Activated CD8-positive, alpha-beta T cell treated with anti-CD3 and anti-CD28 coated beads for 36 hours (primary cell): ENCODE measurements at places on chromosomes 1 and 21. TPM values are rescaled to one million over a fixed set of nuclear protein-coding genes. Genes with fewer than 3 reads are reported as not detected.

Gene PALMD
- not detected for total RNA-seq

Gene BCAN
- not detected for total RNA-seq

Gene HFM1
- total RNA-seq: 0.47 TPM

Gene NCAM2
- not detected for total RNA-seq

Gene CFAP126
- not detected for total RNA-seq

Gene PGBD5
- not detected for total RNA-seq

DNA sequence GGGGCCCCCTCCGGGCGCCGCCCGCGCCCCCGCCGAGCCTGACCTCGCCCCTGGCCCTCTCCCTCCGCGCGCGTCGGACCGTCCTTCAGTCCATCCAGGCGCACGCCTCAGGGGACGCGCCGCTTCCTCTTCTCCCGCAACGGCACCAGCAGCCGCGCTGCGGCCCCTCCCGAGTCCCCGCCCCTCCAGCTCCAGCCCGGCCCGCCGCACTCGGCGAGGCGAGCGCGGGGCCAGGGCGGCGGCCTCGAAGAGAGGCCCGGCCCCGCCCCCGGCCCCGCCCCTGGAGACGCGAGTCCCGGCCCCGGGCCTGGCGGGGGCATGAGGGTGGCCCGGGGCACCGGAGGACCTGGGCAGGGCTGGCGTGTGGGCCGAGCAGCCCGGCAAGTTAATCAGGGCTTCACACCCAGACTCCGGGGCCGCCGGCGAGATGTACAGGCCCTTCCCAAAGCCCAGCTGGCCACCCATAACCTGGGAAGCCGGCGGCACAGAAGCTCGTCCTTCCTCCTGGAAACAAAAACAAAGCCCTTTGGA, at the start of gene IGSF3:
Gene IGSF3 (minus strand): TSS at position 159 of the 531 bp plus-strand sequence. CDS start 1,407 bp downstream, outside the sequence.
- H3K27me3 ChIP-seq: peaks cover 50% of the 10 kb centered on the region
- DNase-seq: peak; percentile 48
- no peaks in the 10 kb centered on the region for H3K36me3 ChIP-seq
- H3K4me1 ChIP-seq: peaks cover 11% of the 10 kb centered on the region
- H3K4me3 ChIP-seq: peak within 1 kb of the TSS; percentile 62
- H3K27ac ChIP-seq: no peak within 1 kb of the TSS

GRCh38 chr1:10459184-10459583, 9.4 kb downstream of the CORT start:
- DNase-seq: no peak
- H3K4me1 ChIP-seq: peaks cover 2% of the 10 kb centered on the region
- no peak overlapping the region for H3K4me3 ChIP-seq
- H3K27me3 ChIP-seq: no peaks in the 10 kb centered on the region
- no peak overlapping the region for H3K27ac ChIP-seq
- peaks cover 40% of the 10 kb centered on the region for H3K36me3 ChIP-seq

GRCh38 chr1:40818264-40818961, 34.8 kb downstream of the KCNQ4 start:
- DNase-seq: peak; percentile 93
- H3K4me3 ChIP-seq: peak overlapping the region; percentile 72
- no peaks in the 10 kb centered on the region for H3K36me3 ChIP-seq
- H3K4me1 ChIP-seq: peaks cover 11% of the 10 kb centered on the region

DNA sequence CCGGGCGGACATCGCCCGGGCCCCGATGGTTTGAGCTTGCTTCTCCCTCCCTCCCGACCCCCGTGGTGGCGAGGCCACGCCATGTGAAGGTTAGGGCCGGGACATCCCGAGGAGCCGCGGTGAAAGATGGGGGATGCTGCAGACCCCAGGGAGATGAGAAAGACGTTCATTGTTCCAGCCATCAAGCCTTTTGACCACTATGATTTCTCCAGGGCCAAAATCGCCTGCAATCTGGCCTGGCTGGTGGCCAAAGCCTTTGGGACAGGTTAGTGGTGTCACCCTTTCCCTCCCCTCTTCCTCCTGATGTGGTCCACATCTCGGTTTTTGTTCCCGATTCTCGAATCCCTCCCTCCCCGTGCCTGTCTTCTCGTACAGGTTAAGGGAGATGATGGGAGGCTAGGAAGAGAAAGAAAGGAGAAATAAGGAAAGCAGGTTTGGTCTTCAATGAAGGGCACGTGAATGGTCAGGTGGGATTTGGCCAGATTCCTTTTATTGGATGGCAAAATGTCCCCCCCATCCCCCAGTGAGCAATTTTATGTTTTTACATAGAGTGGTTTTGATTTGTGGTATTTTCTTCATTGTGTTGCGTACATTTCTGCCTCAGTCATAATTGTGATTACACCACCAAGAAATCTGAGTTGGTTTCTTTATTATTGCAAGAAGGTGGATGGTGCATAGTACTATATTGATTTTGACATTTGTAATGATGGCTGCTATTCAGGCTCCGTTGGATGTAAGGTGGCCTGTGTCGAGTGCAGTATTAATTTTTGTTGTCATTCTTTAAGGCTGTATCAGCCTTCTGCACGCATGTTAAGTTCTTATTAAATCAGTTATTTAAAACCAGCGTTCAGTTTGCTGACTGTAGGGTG, 1.2 kb downstream of the CAMSAP2 start:
- DNase-seq: no peak
- H3K36me3 ChIP-seq: no peaks in the 10 kb centered on the region
- H3K4me1 ChIP-seq: peaks cover 33% of the 10 kb centered on the region

DNA sequence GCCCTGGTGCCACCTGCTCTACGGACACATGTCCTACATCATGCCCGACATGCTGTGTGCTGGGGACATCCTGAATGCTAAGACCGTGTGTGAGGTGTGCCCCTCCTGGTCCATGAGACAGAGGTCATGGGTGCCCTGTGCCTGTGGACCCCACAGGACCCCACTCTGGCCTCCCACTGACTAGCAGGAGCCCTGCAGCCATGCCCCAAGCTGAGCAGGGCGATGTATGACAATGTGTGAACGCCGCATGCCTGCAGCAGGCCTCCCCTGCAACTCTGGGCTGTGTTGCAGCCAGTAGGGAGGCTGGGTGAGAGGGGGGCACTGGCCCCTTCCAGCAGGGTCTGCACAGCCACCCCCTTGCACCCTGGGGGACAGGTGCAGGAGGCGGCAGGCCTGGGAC, 30.0 kb downstream of the PRSS38 start:
- DNase-seq: no peak
- no peak overlapping the region for H3K4me3 ChIP-seq
- no peak overlapping the region for H3K27ac ChIP-seq
- H3K27me3 ChIP-seq: no peaks in the 10 kb centered on the region
- no peaks in the 10 kb centered on the region for H3K36me3 ChIP-seq

DNA sequence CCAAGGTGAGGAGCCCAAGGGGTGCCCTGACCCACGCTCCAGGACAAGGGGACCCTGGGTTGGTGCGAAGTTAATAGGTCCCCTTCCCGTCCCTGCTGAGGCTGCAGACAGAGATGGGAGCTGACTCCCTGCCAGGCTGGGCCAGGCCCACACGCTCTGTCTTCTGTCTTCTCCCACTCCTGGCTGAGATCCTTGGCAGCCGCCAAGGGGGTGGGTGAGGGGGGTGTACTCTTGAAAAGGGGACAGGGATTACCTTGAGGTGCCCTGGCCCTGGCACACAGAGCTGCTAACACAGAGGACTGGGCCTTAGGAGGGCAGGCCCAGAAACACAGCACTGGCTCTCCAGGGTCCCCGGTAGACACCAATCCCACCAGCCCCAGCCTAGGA, 11.0 kb upstream of the CTRC start:
- H3K4me3 ChIP-seq: no peak overlapping the region
- H3K4me1 ChIP-seq: peaks cover 7% of the 10 kb centered on the region
- H3K36me3 ChIP-seq: peaks cover 7% of the 10 kb centered on the region

- no peaks in the 10 kb centered on the region for H3K27me3 ChIP-seq
- no peak for DNase-seq
- H3K27ac ChIP-seq: no peak overlapping the region
- no peaks in the 10 kb centered on the region for H3K4me1 ChIP-seq
- no peaks in the 10 kb centered on the region for H3K36me3 ChIP-seq
These were observed 157.6 kb downstream of the EDEM3 start for GRCh38 chr1:184596950-184597645.

DNA sequence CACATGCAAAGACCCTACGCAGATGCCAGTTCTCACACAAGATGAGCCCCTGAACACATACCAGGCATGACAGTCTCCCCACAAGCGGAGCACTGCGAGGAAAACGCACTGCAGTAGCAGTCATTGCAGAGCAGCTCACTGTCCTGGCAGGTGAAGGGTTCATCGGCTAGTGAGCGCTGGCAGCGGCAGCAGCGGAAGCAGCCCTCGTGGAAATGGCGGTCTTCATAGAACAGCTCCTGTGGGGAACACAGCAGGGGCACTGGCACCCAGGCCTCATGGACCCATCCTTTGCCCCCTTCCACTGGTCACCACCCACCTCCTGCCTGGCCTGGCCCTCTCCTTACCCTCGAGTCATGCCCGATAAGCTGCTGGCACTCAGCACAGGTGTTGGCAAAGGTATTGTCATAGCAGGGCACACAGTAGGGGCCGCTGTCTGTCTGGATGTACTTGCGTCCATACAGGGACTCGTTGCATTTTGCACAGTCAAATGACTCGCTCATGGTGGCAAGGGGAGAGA, 6.3 kb downstream of the FHL3 start:
- peak overlapping the region; percentile 60 for H3K4me3 ChIP-seq
- H3K27ac ChIP-seq: peak overlapping the region; percentile 92
- DNase-seq: peak; percentile 52
- peaks cover 43% of the 10 kb centered on the region for H3K36me3 ChIP-seq

GRCh38 chr1:193730017-193730416, 543.6 kb upstream of the B3GALT2 start:
- H3K4me3 ChIP-seq: no peak overlapping the region
- no peak overlapping the region for H3K27ac ChIP-seq
- peaks cover 3% of the 10 kb centered on the region for H3K4me1 ChIP-seq
- H3K27me3 ChIP-seq: no peaks in the 10 kb centered on the region

DNA sequence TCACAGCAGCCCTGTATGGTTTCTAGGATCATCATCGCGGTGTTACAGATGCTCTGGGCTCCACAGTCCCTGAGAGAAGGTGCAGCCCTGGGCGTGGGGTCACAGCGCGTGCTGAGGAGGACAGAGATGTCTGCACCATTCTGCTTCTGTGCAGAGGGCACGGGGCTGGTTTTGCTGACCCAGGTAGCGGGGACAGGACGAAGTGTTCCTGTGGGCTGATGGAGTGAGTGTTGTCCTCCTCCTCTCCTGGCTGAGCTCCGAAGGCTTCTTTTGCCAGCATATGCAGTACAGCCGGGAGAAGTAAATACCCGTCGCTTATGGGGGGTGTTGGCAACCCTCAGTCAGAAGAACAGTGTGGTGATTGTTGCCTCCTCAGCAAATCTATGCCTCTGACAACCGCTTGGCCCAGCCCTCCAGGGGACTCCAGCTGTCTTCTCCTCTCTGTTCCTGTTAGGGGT, 101.5 kb downstream of the DDX20 start:
- no peaks in the 10 kb centered on the region for H3K4me1 ChIP-seq
- no peak overlapping the region for H3K4me3 ChIP-seq
- DNase-seq: no peak
- no peaks in the 10 kb centered on the region for H3K36me3 ChIP-seq
- peaks cover 15% of the 10 kb centered on the region for H3K27me3 ChIP-seq
- H3K27ac ChIP-seq: no peak overlapping the region

- no peak for DNase-seq
- H3K4me1 ChIP-seq: peaks cover 14% of the 10 kb centered on the region
- H3K27ac ChIP-seq: no peak overlapping the region
- H3K36me3 ChIP-seq: peaks cover 24% of the 10 kb centered on the region
- H3K4me3 ChIP-seq: peak overlapping the region; percentile 39
- H3K27me3 ChIP-seq: peaks cover 1% of the 10 kb centered on the region
These were observed 2.9 kb downstream of the JUN start for GRCh38 chr1:58780836-58781452.

DNA sequence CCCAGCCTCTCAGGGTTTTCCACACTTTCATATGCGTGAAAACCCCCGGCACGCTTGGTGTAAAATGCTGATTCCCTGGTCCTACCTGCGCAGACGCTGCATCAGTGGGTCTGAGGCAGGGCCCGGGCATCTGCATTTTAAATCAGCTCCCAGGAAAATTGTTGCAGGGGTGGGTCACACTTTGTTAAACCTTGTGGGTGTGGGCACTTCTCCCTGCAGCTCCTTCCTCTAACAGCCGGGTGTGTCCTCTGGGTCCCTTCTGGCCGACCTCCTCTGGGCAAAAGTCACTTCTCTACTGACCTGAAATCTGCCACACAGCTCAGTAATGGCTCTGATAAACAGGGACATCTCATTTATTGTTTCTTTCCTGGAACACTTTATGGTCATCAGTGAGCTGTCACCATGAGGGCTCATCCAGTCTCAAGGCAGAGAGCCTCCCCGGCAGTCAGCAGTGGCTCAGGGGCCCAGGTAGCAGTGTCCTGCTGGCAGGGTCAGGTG, 52.8 kb upstream of the TMPRSS2 start:
- no peak overlapping the region for H3K4me3 ChIP-seq
- H3K27ac ChIP-seq: no peak overlapping the region
- H3K4me1 ChIP-seq: peaks cover 11% of the 10 kb centered on the region
- peaks cover 16% of the 10 kb centered on the region for H3K27me3 ChIP-seq

- no peak for DNase-seq
- no peak overlapping the region for H3K27ac ChIP-seq
- peaks cover 4% of the 10 kb centered on the region for H3K4me1 ChIP-seq
- no peak overlapping the region for H3K4me3 ChIP-seq
- no peaks in the 10 kb centered on the region for H3K27me3 ChIP-seq
These were observed 82.4 kb upstream of the MACF1 start for GRCh38 chr1:39122056-39122455.

DNA sequence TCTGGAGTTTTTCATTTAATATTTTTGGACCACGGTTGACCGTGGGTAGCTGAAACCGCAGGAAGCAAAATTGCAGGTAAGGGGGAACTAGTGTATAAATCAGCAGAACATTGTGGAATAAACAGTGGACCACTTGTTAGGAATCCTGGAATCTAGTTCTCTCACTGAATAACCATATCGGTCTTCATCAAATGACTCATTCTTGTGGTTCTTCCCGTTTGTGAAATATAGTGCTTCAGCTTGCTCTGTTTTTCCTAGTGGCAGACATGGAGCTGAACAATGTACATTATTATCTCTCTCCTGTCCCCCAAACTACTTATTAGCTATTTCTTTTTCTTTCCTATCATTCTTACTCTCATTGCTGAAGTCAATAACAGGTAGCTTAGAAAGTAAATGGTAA, 61.9 kb downstream of the HSPA13 start:
- no peaks in the 10 kb centered on the region for H3K36me3 ChIP-seq
- no peaks in the 10 kb centered on the region for H3K4me1 ChIP-seq
- no peak for DNase-seq
- H3K27me3 ChIP-seq: peaks cover 12% of the 10 kb centered on the region
- H3K27ac ChIP-seq: no peak overlapping the region
- no peak overlapping the region for H3K4me3 ChIP-seq

GRCh38 chr1:113242481-113242880, 147.8 kb upstream of the MAGI3 start:
- H3K4me3 ChIP-seq: no peak overlapping the region
- H3K27ac ChIP-seq: no peak overlapping the region
- H3K4me1 ChIP-seq: no peaks in the 10 kb centered on the region
- H3K36me3 ChIP-seq: no peaks in the 10 kb centered on the region
- H3K27me3 ChIP-seq: peaks cover 16% of the 10 kb centered on the region

DNA sequence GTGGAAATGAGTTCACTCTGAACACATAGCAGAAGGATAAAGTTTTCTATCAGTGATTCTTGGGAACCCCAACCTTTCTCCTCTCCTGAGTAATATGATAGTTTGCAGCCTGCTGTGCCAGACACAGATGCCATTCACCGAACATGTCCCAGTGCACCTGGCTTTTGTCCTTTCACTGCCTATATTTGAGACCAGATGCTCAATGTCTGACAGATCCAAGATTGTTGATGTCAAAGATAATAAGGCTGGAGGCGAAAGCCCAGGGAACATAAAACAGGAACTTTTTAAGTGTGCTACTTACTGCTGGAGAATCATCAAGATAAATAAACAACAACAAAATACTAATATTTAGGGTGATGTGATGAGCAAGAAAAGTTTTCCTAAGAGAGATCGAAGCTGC, 139.3 kb downstream of the TIAM1 start:
- H3K27ac ChIP-seq: no peak overlapping the region
- H3K36me3 ChIP-seq: peaks cover 11% of the 10 kb centered on the region
- no peak overlapping the region for H3K4me3 ChIP-seq
- no peaks in the 10 kb centered on the region for H3K27me3 ChIP-seq
- peaks cover 8% of the 10 kb centered on the region for H3K4me1 ChIP-seq
- DNase-seq: no peak
